ENCODE measurements at places on chromosomes 3 and 15.

DNA sequence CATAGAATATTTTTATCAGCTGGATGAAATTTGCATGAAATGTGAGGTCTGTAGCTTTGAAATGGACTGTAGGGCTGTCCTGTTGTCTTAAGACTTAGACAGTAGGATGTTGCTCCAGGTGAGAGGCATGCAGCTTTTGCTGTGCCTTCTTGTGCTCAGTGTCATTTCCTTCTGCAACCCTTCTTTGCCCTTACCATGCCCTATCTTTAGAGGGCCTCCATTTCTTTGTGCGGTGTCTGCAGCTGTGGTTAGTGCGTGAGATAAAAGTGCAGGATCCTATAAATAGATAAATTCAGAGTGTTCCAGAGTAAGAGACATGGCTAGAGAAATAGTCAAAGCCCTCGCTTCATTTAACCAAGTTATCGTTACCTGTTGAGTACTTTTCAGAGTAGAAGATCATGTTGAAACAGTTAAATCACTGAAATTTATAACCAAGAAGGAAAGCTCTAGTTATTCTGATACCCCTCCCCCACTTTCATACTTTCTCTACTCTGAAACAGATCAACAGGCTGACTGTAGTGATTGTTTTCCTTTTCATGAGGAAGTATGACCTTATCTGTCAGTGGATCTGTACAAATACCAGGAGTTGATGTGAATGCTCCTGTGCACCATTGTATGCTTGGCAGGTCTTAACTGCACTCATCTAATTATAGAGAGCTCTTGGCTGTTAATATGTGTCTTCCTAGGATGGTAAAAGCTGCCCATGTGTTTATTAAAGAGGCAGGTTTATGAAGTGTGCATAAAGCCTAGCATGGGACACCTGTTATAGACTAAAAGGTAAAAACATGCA is 18.2 kb downstream of the EIF3J start:
- DNase-seq, result no peak

DNA sequence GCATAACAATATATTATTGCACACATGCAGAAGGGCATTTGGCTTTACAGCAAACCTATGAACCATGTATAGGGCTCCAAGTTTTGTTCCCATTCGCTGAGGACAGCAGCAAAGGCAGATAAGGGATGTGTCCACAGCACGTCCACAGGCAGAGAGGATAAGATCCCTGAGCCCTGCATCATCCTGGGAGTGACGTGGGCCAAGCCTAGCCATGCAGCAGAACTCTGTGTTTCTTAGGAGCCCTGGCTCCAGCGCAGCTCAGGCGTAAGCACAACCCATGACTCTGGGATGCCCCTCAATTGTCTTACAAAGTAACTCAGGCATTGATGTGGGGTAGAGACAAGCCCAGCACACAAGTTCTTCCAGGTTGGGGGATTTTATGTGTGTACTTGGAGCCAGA is 194.3 kb upstream of the CTDSPL start:
- no peak for DNase-seq

- no peak for DNase-seq
These were observed 148.6 kb downstream of the CACNA2D3 start for GRCh38 chr3:54270816-54271526.

DNA sequence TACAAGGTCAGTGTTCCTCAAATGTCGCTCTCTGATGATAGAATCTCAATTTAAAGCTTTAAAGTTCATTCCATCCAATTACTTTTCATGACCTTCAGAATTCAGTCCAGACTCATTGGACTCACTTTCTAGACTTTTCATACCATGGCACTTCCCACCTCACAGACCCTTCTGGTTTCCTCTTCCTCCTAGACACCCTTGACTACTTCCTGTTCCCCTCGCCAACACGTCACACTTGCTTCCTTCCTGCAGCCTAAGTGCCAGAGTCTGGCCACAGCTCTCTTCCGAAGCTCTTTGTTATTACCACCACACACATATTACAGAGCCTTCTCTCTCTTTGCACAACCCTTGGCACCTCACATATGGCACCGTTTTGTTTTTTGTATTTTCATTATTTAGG is 59.1 kb upstream of the UMPS start:
- peak; percentile 32 for DNase-seq

- DNase-seq, result no peak
These were observed 48.1 kb upstream of the XXYLT1 start for GRCh38 chr3:195319060-195319459.

DNA sequence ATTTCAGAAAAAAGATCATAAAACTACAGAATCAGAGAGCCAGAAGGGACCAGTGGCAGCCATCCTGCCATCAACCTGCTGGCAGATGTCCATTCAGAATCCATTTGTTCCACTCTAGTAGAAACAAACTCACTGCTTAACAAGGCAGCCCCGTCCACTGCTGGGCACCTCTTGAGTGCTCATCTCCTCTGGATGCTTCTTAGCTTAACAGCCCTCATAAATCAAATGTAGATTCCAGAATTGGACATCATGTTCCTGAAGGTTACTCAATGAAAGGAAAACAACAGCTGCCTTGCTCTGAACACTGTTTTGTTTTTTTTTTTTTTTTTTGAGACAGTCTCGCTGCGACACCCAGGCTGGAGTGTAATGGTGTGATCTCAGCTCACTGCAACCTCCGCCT is 37.3 kb downstream of the ABCC5 start:
- no peak for DNase-seq

DNA sequence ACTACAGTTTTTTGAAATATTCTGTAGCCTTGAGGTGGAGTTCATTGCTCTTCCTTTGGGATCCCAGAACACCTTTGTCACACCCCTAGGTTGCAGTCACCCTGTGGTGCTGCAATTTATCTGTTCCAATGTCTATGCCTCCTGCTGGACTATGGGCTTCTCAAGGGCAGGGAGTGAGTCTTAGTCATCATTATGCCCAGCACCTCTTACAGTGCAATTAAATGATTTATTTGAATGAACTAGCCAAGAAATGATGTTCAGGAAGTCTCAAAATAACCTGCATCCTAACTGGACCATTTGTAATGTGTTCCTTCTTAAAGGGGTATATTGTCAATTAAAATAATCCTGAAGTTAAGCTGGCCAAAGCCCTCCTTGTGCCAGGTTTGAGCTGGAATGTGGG is 28.5 kb downstream of the SHC4 start:
- no peak for DNase-seq
